Stimulated activated CD4-positive, alpha-beta T cell treated with anti-CD3 and anti-CD28 coated beads, Interleukin-4, amount 100 ng/mL, for 1 hour (primary cell): ENCODE measurements at places on chromosomes 3 and 15.

- DNase-seq = no peak
Observed at GRCh38 chr15:48803877-48804276, 7.0 kb downstream of the CEP152 start.

- DNase-seq = no peak
Observed at GRCh38 chr3:151631946-151632345, 101.8 kb upstream of the AADACL2 start.

DNA sequence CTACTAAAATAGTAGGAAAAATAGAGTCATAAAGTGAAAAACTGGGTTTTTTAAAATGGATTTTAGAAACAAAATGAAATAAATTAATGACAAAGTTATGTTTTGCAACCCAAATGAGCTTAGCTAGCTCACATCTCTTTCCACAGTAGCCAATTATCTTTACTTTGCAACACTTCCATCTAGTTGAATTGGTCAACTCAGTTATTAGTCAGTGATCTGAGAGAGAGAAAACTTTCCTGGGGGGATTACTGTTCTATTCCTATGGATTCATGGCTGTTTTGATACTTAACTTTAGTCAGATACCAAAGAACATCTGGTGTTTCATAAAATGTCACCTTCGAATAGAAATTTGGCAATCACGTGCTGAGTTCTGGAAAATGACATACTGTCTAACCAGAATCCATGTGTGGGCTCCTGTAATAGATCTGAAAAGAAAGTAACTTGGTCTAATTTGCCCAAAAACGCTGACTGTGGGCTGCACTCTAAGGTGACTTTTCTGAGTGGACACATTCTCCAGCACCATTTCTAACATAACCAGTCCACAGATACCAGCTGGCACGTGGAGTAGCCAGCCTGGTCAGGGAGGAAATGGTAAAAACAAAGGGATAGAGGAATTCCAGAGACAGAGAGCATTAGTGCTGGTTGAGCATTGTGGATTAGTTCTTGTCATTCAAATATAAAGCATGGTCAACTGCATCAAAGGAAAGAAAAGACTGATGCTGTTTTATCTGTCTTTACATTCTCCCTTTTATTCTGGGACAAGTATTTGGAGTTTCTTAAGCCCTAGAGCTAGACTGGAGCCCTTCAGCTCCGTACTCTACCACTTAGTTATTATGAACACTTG lies 45.2 kb upstream of the CCDC80 start:
- DNase-seq = no peak

DNA sequence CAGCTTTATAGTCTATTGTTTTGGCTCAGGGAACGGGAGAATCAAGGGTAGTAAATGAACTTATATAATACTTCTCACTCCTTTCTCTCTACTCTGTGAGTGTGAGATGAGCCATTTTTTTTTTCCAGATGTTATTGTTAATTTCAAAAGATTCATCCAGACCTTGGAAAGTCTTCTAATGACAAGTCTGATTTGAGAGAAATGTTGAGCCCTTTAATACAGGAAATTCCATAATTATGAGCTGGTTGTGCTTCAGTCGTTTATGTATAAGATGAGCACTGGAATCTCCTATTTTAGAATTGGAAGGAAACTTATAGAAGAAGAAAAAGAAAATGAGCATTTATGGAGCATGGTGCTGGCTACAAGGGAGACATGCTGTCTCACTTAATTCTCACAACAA lies 92.0 kb downstream of the FBN1 start:
- no peak for DNase-seq

DNA sequence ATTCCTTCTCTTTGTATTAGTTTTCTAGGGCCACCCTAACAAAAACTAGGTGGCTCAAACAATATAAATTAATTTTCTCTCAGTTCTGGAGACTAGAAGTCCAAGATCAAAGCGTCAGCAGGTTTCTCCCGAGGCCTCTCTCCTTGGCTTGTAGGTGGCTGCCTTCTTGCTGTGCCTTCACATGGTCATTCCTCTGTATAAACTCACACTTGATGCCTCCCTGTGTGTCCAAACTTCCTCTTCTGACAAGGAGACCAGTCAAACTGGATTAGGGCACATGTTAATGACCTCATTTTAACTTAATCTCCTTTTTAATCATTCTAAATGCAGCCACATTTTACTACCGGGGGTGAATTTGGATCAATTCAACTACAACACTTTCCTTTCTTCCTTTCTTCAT lies 691.1 kb downstream of the DIPK2A start:
- DNase-seq = no peak
